ENCODE measurements at places on chromosomes 3 and 15.

GRCh38 chr3:54710954-54711353 lies 216.9 kb downstream of the LRTM1 start:
- DNase-seq: no peak

DNA sequence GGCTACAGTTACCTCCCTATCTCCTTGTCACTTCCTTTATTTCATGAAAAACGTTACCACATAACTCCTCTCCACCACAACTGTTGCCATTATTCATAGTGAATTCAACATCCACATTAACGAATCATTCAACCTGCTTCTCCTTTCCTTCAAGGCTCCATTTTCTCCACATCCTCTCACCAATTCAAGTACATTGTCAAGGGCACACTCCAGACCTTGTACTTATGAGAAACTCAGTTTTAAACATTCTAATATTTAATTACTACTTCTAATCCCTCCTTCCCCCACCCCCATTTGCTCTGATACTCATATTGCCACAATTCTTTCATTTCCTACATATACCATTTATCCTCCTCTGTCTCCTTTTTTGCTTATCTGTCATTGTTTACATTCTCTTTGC lies 871.2 kb downstream of the TUSC7 start:
- DNase-seq: no peak

GRCh38 chr15:67070150-67070549 lies 4.7 kb downstream of the SMAD3 start:
- DNase-seq: no peak

DNA sequence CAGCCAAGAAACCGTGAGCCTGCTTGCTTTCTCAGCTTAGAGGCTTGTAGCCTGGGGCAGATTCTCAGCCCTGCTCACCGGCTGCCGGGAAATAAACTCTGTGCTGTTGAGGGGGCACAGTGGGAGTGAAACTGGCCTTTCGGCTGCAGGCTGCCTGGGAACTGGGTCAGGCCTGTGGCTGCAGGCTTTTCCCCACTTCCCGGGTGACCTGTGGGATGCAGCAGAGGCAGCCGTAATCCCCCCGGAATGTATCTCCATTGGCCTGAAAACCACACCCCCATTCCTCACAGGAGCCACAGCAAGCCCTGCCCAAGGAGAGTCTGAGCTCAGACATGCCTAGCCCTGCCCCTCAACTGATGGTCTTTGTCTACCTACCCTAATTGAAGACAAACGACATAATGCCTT lies 110.9 kb downstream of the STXBP5L start:
- DNase-seq: no peak

GRCh38 chr3:194404365-194405140 lies 5.5 kb upstream of the GP5 start:
- DNase-seq: peak; percentile 11

GRCh38 chr3:70726961-70727360 lies 414.5 kb upstream of the MDFIC2 start:
- DNase-seq: no peak

GRCh38 chr15:101532865-101533264 lies 43.4 kb upstream of the PCSK6 start:
- no peak for DNase-seq

DNA sequence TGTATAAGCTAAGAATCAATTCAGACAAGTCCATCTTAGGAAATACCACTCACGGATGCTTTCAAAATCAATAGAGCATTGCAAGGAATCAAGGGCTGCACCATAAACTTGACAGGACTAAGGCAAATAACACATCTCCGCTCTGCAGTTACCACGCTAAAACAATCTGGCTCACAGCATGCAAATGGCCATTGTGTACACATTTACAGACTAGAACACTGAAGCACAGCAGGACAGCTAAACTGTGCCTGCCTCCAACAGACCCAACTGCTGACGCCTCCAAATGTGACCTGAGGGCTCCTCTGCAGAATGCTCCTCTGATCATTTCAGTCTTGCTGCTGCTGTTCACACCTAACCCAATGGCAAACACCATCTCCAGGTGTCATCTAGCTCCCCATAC lies 104.3 kb downstream of the MEX3B start:
- DNase-seq: no peak

DNA sequence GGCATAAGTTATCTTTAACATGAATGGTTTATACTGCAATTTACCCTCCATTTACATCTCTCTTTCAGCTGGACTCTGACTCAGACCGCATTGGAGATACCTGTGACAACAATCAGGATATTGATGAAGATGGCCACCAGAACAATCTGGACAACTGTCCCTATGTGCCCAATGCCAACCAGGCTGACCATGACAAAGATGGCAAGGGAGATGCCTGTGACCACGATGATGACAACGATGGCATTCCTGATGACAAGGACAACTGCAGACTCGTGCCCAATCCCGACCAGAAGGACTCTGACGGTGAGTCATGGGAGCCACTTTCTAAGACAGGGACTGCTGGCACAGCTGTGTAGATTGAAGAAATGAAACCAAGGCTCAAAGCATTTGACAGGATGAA lies 11.6 kb downstream of the THBS1 start:
- DNase-seq: no peak

GRCh38 chr3:196988241-196989029 lies 19.8 kb upstream of the PIGZ start:
- no peak for DNase-seq

DNA sequence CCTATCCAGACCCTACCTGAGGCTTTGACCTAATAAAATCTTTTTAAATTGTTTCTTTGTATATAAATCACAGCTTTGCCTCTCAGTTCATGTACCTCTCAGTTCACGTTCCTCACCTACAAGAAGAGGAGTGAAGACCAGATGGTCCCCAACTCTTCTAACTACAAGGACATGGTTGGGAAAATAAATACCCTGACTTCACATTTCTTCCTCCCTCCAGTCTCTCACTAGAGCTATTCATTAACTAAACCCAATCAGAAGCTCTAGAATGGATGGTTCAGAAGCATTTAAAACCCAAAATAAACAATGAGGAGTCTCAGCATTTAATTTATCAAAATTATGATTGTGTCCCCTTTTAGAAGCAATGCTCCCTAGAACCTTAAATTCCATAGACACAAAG lies 97.3 kb upstream of the AGTR1 start:
- no peak for DNase-seq

- DNase-seq: no peak
Measured at GRCh38 chr3:23748398-23749110, 57.2 kb upstream of the UBE2E1 start.
